Effector CD8-positive, alpha-beta T cell (primary cell): ENCODE measurements at places on chromosomes 6 and 20.
A peak's percentile ranks its signal among the peaks of the same experiment; 100 is the strongest.

- no peak for DNase-seq
These were observed 669.5 kb upstream of the EPHA7 start for GRCh38 chr6:94088870-94089269.

- DNase-seq: no peak
These were observed 35.3 kb upstream of the ARFGEF2 start for GRCh38 chr20:48886194-48886593.

GRCh38 chr6:24883618-24884017 lies 52.1 kb downstream of the RIPOR2 start:
- DNase-seq: no peak

GRCh38 chr20:41091927-41092326 lies 45.4 kb upstream of the PLCG1 start:
- DNase-seq: no peak

DNA sequence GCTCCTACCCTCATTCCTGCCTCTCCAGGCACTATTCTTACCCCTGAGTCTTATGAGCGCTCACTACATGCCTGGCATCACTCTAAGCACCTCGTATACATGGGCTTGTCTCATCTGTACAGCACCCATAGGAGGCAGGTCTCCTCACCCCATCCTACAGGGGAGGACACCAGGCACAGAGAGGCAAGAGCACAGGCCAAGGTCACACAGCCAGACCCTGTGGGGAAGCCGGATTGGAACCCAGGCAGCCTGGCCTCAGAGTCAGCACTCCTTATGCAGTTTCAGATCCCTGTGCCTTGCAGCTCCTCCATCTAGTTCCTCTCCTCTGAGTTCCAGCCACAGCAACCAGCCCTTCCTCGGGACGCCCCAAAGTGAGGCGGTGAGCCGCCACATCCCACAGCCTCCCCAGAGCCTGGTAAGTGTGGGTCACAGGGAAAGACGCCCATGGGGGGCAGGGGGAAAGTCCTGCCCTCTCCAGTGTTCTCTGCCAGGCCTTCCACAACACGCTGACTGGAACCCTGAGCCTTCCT lies 103.3 kb downstream of the NFATC2 start:
- DNase-seq: no peak

GRCh38 chr20:48329676-48330664 lies 497.8 kb downstream of the PREX1 start:
- DNase-seq: no peak

GRCh38 chr20:54197621-54198604 lies 10.0 kb upstream of the PFDN4 start:
- no peak for DNase-seq

- DNase-seq: no peak
These were observed 1.7 kb upstream of the HDDC2 start for GRCh38 chr6:125303512-125303854.

- DNase-seq: no peak
These were observed 33.5 kb downstream of the DACT2 start for GRCh38 chr6:168286116-168286515.

DNA sequence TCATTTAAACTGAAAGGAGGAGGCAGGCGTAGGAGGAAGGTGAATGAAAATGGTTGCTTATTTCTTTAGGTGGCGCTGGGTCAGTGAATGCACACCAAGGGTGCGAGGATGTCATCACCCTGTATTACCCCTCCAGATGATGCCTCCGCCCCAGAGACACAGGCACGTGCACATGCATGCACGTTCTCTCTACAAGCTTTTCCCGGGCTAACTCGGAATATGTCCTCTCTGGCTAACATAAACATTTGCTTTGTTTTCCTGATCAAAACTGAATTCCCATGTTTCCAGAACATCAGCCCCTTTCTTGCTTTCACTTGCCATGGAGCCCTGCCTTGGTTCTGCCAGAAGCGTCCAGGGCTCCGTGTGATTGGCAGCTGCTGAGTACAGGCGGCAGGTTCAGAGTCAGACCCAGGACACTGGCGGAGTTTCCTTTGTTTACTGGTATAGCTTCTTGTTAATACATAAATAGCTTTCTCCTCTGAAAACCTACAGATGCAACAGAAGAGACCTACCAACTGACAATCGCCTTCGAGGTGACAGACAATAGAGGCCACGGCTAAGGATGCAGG lies 131.2 kb upstream of the RPS6KA2 start:
- DNase-seq: no peak

GRCh38 chr6:143721642-143722041 lies 43.9 kb downstream of the PHACTR2 start:
- no peak for DNase-seq

- no peak for DNase-seq
These were observed 333.9 kb downstream of the TFAP2B start for GRCh38 chr6:51152594-51152993.

DNA sequence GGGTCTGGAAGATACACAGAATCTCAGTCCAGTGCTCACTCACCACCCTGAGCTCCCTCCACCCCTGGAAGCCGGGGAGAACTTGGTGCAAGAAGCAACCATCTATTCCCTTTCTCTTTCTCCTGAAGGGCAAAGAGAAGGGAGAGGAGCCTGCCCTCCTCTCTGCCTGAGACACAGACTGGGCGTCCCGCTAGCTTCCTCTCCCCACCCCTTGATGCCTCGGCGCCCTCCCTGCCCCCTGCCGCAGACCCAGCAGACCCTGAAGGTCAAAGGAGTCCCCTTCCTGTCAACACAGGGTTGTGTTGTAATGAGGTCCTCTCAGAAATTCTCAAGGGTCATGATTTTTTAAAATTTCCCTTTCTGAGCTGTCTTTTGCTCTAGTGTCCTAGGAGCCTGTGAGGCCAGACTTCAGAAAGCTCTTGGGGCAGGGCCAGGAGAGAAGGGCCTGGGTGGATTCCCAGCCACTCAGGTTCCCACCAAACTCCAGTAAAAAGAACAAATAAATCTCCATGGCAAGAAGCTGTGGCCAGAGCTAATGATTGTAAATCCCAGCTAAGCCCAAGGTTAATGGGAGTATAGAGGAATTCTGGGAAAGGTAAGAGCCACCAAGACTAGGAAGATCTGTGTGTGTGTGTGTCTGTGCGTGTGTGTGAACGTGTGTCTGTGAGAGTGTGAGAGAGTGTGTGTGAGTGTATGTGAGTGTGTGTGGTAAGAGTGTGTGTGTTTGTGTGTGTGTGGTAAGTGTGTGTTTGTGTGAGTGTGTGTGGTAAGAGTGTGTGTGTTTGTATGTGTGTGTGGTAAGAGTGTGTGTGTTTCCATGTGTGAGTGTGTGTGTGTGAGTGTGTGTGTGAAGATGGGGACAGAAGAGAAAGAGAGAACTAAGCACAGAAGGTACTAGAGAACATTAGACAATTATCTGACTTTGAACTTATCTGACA lies 1.1 kb upstream of the JPH2 start:
- DNase-seq: no peak

- DNase-seq: no peak
These were observed 208.6 kb upstream of the MCHR2 start for GRCh38 chr6:100202417-100203194.

DNA sequence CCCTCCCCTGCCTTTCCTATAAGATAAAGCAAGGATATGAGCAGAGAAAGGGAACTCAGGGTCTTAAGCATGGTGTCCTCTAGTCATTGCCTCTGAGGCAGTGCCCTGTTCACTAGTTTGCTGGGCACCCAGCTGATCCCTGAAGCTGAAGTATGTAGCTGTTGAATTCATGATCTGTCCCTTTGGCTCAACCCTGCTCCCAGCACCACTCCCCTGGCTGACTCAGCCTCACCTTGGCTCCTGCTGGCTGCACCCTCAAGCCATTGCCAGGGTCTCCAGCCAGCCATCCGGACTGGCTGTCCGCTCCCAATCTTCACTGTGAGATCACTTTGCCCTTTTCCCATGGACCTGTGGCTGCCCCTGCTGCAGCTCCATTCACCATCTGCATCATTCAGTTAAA lies 25.9 kb upstream of the UST start:
- no peak for DNase-seq

GRCh38 chr6:87945966-87946365 lies 101.7 kb upstream of the SPACA1 start:
- no peak for DNase-seq

DNA sequence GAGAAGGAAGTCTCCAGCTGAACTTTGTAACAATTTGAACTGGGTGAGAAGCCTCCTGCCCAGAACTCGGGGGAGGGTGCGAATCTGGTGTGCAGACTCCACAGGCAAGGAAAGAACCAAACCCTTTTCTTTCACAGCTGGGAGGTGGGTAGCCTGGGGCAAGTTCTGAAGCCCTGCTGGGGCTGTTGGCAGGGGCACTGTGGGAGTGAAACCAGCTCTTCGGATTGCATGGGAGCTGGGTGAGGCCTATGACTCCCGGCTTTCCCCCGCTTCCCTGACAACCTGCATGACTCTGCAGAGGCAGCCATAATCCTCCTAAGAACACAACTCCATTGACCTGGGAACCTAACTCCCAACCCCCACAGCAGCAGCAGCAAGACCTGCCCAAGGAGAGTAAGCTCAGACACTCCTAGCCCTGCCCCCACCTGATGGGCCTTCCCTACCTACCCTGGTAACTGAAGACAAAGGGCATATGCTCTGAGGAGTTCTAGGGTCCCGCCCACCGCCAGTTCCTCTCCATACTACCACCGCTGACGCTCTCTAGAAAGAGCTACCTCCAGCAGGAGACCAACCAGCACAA lies 37.5 kb downstream of the SOD2 start:
- no peak for DNase-seq

GRCh38 chr20:4916971-4917881 lies 84.1 kb downstream of the SLC23A2 start:
- no peak for DNase-seq

DNA sequence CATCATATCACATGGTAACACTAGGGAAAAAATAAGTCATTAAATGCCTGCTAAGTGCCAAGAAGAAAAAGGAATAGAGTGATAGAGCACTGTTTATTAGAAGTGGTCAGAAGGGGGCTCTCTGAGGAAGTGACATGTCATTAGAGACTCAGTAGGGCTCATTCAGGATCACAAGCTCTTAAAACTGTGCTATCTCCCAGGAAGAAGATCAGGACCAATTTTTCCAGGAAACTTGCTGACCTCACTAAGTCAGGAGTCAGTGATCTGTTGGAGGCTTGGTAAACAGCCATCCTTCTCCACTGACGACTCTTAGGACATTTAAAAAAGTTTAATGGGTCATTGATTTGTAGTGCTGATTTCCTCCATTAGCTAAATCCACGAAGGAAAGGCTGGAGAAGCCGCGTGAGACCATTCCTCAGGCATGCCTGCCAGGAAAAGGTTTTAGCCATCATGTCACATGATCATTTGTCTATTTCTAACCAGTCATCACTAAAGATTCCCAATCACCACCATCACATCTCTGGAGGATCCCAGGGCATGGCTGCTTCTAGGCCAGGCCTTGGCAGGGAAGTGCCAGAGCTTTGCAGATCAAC lies 5.9 kb upstream of the PTPN1 start:
- DNase-seq: no peak

DNA sequence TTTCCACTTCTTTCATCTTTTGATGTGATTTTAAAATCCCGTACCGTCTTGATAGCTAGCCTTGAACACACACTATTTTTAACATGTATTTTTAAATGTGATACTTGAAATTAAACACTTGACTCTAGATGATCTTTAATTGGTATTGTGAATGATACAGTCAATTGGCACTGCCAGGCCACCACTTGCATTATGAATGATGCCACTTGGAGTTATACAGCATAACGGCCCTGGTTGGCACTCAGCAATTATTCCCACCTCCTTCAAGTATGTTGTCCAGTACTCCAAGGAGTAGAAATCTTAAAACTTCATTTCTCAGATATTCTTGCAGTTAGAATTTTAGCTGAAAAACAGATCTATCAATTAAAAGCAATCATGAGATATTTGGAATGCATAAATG lies 62.9 kb downstream of the TENT5A start:
- DNase-seq: no peak

- DNase-seq: no peak
These were observed 74.7 kb downstream of the FRK start for GRCh38 chr6:115986026-115986425.

GRCh38 chr6:14119784-14120183 lies 2.2 kb downstream of the CD83 start:
- no peak for DNase-seq

DNA sequence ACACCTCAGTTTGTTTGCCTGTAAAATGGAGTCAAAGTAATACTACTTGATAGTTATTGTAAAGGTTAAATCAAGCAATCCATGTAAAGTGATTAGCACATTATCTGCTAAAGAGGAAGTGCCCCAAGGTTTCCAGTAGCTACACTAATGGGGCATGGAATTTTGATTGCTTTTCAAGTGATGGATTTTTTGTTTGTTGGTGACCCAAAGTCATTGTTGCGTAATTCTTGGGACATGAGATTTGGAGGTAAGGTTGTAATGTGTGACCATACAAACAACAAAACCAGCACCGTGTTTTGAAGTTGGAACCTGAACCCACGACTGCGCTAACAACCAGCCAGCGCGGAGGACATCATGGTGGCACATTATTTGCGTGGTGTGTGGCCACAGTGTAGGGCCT lies 17.2 kb downstream of the SYCP2L start:
- DNase-seq: no peak

- peak; percentile 14 for DNase-seq
These were observed 85.4 kb downstream of the HFE start for GRCh38 chr6:26172608-26172968.

DNA sequence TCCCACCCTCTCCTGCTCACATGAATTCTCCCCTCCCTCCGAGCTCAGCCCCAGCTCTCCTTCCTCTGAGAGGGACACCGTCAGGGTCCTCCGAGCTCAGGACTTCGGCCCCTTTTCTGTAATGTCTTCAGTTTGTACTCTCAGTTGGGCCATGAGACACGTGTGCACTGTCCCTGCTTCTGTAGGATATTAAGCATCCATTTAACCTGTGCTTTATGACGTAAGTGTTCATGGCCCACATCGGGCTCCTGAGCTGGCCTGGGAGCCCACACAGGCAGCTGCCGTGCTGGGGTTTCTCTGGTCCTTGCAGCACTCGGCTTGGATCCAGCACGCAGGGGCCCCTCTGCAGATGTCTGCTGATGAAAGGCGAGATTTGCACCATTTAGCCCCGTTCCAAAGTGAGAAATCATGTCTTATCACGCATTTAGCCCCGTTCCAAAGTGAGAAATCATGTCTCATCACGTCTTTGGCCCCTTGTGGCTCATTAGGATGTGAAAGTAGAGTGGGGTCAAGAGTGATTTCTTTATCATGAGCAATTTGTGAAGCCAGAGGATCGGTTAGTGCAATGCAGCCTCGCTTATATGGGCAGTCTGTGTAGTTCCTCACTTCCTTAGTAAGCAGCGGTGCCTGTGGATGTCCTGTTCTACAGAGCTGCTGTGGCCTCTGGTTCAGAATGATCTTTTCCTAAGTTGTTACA lies 25.3 kb downstream of the DUSP22 start:
- DNase-seq: no peak

GRCh38 chr6:34597605-34598353 lies 41.6 kb upstream of the SPDEF start:
- no peak for DNase-seq
